ENCODE measurements at places on chromosomes 5 and 9. TPM values are rescaled to one million over a fixed set of nuclear protein-coding genes. Genes with fewer than 3 reads are reported as not detected.
A peak's percentile ranks its signal among the peaks of the same experiment; 100 is the strongest.

Gene EPB41L4A
- polyA plus RNA-seq = 0.31 TPM

Gene TAF11L6
- not detected for polyA plus RNA-seq

- no peak for DNase-seq
These were observed 33.6 kb downstream of the HTR4 start for GRCh38 chr5:148620696-148621095.

- no peak for DNase-seq
These were observed 32.9 kb upstream of the MAN2A1 start for GRCh38 chr5:109656829-109657228.

- peak; percentile 93 for DNase-seq
These were observed at the start of gene ALDH7A1 for GRCh38 chr5:126594748-126595485. Gene ALDH7A1, minus strand, starts transcription at chr5:126595219. Its CDS starts 21 bp downstream, at chr5:126595198.

GRCh38 chr5:12016159-12016746 is 112.0 kb upstream of the CTNND2 start:
- no peak for DNase-seq

DNA sequence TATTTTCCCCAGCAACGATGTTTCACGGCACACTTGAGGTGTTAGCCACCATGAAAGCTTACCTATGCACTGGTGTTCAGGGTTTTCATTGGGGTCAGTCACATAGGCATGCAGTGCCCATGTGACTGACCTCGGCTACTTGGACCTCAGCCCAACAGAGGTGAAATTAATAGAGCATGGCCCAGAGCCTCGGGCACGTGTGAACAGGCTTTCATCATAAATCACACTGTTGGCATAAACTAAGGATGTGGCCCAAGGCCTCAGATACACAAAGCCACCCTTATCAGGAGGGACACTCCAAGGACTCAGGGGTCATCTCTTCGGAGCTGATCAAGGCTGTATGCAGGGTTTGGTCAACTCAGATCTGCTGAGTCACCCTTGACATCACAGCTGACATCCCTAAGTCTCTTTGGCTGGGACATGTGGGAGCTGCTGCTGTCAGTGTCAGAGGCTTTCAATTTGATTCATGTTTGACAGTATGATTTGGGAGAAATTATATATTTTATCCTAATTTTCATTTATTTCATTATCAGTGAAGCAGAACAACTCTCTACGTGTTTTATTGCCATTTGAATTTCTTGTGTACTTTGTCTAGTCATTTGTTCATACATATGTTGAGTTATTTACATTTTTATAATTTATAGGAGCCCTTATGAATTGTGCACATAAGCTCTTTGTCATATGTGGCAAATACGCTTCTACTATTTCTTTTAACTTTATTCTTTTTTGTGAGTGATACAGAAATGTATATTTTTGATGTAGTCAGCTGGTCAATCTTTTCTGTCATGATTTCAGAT is 59.7 kb upstream of the ANKRD33B start:
- DNase-seq = peak; percentile 49

GRCh38 chr9:100455470-100455869 is 17.5 kb upstream of the TMEFF1 start:
- no peak for DNase-seq
